ENCODE measurements at places on chromosomes 3 and 15. TPM values are rescaled to one million over a fixed set of nuclear protein-coding genes. Genes with fewer than 3 reads are reported as not detected.

GRCh38 chr3:126015075-126015474 lies 46.1 kb downstream of the ROPN1B start:
- DNase-seq: no peak

GRCh38 chr3:136932523-136932922 lies 25.3 kb upstream of the IL20RB start:
- no peak for DNase-seq

GRCh38 chr3:169772305-169772896 lies 795 bp upstream of the MYNN start:
- DNase-seq: peak; percentile 86

DNA sequence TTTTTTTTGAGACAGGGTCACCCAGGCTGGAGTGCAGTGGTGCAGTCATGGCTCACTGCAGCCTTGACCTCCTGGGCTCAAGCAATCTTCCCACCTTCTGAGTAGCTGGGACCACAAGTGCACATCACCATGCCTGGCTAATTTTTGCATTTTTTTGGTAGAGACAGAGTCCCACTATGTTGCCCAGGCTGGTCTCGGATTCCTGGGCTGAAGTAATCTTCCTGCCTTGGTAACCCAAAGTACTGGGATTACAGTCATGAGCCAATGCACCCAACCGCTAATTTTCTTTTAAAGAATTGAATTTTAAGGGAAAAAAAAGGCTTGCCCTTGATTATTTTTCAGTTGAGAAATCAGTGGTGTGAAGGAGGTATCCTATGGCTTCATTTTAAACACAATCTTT lies 334.0 kb downstream of the SOX2 start:
- DNase-seq: no peak

DNA sequence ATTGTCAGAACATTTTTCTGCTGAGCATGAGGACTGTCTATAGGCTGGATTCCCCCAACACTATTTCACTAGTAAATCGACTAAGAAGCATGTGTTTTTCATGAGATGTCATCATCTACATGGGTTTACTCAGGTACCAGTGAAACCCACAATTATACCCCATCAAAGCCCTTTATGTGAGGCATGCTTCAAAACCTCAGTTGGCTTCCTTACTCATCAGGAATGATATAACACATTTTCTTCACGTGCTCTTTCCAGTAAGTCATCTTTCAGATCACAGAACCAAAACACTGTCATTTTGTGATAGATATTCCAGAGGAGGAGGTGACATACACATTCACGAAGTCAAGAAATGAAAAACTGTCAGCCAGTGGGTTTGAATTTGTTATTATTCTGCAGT lies 116.5 kb downstream of the ANO10 start:
- no peak for DNase-seq

The PLXNB1 gene
- 160 TPM for total RNA-seq

DNA sequence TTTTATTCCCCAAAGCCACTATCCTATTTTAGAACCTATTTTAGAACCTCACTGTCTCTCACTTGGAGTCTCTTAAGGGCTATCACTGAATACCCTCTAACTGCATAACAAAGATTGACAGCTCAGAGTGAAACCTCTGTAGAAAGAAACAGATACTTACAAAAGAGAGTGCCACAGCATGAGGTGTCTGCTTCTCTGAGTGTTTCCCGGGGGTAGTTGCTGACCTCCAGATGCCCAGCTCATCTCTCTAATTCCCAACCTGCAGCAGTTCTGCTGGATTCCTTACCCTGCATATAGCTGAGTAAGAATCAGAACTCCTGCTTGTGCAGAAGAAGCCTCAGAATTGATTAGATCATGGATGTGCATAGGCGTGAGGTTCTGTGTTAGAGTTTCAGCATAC lies 34.5 kb downstream of the P3H2 start:
- DNase-seq: no peak

DNA sequence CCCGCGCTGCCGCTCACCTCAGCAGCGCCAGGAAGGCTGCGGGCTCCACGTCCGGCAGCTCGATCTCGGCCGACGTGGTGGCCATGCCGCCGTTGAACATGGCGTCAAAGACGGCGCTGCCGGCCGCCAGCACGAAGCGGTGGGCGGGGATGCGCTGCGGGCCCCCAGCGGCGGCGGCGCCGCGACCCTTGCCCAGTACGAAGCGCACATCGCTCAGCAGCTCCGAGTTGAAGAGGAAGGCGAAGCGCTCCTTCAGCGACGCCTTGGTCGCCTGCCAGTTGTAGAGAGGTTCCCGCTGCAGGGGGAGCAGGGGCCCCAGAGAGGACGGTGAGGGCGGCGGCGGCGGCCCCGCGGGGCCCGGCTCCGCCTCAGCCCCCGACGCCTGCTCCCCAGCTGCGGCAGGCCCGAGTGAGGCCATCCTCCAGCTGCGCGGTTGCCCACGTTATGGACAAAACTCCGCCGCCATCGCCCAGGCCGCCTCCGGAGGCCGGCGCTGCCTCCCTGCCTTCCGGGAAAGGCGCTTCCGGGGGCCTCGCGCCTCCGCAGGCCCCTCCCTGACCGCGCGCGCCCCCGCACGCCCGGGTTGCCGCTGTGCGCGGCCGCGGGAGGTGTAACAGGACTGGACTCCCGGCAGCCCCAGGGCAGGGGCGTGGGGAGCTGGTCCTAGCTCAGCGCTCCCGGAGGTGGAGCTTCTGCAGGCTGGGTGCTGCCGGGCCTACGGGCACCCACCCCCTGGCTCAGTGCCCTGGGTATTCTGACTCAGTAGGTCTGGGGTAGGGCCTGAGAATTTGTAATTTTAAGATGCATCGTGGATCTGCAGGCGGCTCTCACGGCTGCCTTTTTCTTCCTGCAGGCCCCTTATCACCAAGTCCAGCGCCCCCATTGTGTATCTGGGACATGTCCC lies at the start of gene BTBD1:
BTBD1 (minus strand) TSS at position 519 of the 904 bp plus-strand sequence; CDS start at position 418, 101 bp downstream.
- DNase-seq: peak; percentile 92

DNA sequence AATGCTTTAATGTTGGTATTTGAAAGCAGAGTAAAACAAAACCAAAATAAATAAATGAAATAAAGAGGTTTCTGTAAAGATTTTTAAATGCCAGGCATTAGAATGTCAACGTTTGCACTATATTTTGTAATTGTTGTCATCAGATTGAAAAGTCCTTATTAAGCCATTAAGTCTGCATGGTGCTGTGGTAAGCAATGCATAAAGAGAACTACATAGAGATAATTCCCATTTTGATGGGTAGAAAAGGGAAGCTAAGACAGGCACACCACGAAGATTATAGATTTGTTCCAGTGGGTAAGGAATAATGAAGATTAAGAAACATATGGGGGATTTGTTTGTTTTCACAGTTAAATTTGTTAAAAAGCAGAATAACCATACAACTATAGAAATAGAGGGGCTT lies 52.5 kb upstream of the PPARG start:
- DNase-seq: no peak

- no peak for DNase-seq
Observed at GRCh38 chr3:150454622-150455021, 46.5 kb downstream of the TSC22D2 start.

DNA sequence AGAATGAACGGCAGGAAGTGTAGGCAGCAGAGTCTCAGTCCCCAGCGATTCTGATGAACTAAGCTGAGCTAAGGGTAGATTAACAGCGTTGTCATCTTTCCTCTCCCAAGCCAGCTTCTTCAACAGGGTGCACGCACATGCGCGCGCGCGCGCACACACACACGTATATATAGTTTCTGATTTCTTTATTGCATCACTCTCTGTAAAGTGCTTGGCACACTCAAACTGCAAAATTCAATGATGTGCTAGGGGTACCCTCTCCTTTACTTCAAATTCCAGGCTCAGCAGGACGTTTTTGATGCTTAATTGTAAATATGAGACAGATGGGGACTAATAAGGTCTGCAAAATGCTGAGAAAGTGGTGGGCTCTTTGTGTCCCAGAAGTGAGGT lies 26.1 kb upstream of the VPS8 start:
- no peak for DNase-seq

The NRG4 gene
- total RNA-seq: not detected

The NOX5 gene
- 0.53 TPM for total RNA-seq

DNA sequence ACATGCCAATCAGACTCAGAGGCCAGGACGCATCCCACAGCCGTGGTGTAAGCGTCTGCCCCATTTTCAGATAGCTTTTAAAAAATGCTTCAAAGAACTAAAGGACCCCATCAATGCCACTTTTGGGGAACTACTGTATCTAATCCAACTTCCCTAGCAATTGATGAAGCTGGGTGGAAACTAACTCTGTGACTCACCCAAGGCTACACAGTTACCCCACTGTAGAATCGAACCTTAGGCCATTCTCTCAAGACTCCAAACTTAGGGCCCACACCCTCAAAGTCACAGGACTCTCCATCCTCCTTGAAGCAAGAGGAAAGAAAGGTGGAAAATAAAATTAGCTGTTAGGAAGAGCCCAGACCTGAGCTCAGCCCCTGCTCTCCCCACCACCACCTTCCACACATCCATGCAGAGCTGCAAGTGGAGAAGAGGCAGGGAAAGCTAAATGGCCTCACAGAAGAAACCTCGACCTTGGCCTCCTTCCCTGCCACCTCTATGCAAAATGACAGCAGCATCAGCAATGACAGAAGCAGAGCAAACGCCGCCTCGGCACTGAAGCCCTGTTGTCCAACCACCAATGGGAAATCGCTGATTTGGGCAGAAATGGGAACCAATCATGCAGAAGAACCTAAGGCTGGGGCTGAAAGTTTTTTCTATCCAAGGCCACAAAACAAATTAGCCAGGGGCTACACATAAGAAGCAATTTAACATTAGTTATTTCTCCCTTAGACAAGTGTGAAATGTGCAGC lies 22.2 kb downstream of the ANP32A start:
- no peak for DNase-seq

DNA sequence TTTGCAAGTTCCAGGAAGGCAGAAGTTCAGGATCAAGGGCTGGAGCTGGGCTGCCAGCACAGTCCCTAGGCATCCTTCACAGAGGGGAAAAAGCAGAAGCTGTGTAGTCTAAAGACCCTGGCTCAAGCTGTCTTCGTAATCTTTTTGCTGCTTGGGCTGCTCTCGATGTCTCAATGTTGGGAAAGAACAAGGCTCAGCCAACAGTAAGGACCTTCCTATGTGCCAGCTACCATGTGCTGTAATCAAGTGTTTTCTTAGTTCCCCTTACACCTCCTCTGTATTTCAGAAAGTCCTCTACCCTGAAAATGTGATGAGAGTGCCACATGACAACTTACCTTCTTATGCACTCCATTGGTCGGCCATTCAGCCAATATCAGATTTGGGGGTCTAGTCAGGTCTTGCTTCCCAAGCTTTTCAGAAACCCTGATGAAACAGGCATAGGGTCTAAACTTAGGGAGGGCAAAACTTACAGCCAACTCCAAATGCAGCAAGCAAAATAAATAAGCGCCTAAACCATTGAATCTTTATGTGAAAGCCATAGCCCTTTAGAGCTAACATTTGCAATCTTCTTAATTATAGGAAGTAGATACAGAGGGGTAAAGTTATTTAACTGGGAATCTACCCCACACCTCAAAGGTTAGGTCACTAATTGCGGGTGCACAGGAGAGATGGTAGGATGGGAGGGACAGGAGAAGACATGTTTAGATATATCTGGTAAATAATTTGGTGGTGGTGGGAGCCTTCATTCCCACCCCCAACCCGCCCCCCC lies 1.2 kb upstream of the EDEM1 start:
- DNase-seq: no peak

DNA sequence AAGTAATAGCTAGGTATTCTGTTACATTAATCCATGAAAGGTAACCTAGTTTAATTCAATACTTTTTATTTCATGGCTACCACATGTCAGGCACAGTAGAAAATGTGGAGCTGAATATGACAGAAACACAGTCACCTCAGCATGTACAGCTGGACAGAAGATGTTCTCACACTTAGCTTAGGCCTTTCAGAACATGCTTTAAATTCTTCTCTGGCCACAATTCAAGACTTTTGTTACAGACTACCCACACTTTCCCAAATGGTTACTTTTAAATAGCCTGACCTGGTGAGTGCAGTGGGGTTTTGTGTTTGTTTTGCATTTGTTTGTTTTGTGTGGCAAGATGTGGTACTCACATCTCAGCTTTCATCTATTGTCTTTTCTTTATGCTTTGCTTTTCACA lies 1079.5 kb downstream of the IGSF11 start:
- DNase-seq: no peak
